ENCODE measurements at places on chromosomes 11 and 22. TPM values are rescaled to one million over a fixed set of nuclear protein-coding genes. Genes with fewer than 3 reads are reported as not detected.

RIMBP3C gene
- 0.15 TPM for total RNA-seq

F2 gene
- total RNA-seq, result 0.47 TPM

OR6A2 gene
- 0.22 TPM for total RNA-seq

AMOTL1 gene
- 27.6 TPM for total RNA-seq

HBE1 gene
- 212 TPM for total RNA-seq

Measured in HCT116 (cell line).